ENCODE measurements at places on chromosomes 2 and 18.
A peak's percentile ranks its signal among the peaks of the same experiment; 100 is the strongest.

GRCh38 chr2:94874277-94874997 is 3.2 kb downstream of the TEKT4 start:
- DNase-seq = no peak

DNA sequence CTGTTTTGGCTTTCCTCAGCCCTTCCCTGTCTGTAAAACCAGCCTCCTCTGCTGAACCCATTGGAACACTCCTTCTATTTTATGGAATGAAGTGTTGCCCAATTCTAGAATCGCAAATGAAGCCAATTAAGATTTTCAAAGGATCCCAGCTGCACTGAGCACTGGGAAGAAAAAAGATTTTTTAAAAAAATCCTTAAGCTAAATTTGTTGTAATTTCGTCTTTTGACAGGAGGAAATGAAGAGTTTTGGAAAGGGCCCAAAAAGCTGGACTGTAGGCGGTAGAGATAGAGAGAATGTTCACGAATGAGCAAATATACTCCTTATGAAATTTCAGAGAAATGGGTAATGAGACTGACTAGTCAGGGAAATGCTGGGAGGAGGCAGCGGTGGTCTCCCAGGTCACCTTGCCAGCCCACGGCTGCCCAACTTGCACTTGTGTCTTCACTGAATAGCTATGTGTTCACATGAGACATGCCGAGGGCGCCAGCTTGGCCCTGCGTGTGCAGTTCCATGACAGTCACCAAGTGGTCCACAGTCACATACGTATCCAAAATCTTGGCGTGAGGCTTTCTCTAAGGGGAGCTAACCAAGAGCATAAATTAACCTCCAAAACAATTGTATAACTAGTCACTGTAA is 69.9 kb downstream of the SGPP2 start:
- DNase-seq = no peak

DNA sequence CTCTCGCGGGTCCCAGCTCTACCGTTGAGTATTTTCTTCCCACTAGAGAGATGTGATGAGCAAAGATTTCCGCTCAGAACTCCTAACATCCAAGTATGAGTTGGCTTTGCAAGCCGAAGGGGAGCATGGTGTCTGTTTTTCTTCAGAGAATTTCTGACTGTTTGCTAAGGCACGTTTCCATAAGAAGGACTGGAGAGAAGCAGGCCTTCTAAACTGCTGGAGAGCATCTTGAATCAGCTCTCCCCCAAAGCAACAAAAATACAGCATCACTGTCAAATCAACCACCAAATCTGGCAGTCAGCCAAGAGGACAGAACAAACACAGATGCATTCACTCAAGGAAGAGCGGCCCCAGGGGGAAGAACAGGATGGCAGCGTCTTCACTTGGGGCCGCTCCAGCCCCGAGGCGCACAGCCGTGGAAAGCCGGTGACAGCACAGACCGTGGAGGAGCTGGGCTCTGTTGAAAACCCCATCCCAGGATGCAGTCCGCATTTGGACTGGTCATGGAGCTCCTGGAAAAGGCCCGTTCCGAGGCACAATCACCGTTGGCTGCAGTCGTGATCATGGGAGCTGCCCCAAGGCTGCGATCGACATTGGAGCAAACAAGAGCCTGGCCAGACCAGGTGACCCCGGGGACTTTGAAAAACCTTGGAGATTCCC is 101.4 kb downstream of the NFATC1 start:
- DNase-seq = no peak

- no peak for DNase-seq
Measured at GRCh38 chr18:58726671-58727070, 55.4 kb downstream of the MALT1 start.

DNA sequence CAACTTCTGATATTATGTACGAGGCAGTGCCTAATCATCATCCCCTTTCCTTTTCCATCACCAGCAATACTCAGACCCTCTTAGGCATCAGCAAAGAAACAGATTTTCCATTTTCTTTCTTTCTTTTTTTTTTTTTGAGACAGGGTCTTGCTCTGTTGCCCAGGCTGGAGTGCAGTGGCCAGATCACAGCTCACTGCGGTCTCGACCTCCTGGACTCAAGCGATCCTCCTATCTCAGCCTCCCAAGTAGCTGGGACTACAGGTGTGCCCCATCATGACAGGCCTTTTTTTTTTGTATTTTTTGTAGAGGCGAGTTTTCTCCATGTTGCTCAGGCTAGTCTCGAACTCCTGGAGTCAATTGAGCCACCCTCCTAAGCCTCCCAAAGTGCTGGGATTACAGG is 5.9 kb upstream of the OLA1 start:
- DNase-seq = no peak

- DNase-seq = no peak
Measured at GRCh38 chr18:25314838-25315190, 37.2 kb downstream of the ZNF521 start.

DNA sequence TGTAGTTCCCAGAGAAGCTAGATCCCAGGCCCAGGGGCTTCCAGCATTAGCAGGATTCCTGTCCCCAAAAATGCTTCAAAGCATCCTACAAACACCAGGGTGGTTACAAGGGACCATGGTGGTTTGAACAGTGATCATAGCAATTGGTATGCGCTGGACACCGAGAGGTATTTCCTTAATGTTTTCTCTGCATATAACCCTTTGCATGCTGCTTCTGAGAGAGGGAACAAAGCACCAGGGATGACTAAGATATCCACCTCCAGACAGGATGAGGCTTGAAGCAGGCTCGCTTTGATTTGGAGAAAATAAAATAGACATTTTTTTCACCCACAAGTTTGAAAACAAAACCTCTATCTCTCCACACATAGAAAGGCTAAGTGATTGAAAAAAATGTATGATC is 50.5 kb upstream of the TSPYL6 start:
- DNase-seq = no peak

- no peak for DNase-seq
Measured at GRCh38 chr18:74522635-74523548, 11.4 kb upstream of the CNDP1 start.

DNA sequence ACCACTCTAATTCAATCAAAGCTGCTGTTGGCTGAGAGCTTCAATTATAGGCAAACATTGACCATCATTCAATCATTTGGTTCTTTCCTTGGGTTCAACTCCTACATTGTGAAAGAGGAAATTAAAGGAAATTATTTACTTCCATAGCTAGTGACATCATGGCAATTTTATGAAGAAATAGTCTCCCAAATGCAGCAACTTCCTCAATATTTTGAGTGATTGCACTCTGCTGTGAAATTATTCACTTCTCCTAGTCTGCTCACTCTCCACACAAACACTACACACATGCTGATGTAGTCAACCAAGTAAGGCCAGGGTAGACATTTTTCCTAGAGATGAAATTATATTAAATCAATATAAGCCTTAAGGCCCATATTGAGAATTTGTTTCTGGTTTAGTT is 86.7 kb upstream of the NCKAP5 start:
- DNase-seq = no peak

DNA sequence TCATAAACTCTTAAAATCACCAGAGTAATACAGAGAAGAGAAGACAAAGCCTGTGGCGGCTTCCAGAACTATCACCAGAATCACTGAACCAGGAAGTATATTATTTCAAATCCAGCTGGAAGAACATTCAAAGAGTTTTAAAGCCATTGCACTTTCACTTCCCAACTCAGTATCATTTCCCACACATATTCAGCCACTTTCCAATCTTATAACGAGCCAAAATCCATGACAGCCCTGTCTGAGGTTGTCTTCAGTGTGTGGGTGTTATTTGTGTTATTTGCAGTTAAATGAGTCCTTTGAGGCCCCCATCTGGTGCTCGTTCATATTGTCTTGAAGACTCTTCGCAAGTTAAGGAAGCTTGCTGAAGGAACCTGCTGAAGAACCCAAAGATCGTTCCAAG is 559.9 kb downstream of the TSN start:
- DNase-seq = no peak

- DNase-seq = no peak
Measured at GRCh38 chr18:77061281-77061945, 71.2 kb downstream of the MBP start.

GRCh38 chr2:176137906-176138305 is 8.4 kb downstream of the HOXD8 start:
- no peak for DNase-seq

DNA sequence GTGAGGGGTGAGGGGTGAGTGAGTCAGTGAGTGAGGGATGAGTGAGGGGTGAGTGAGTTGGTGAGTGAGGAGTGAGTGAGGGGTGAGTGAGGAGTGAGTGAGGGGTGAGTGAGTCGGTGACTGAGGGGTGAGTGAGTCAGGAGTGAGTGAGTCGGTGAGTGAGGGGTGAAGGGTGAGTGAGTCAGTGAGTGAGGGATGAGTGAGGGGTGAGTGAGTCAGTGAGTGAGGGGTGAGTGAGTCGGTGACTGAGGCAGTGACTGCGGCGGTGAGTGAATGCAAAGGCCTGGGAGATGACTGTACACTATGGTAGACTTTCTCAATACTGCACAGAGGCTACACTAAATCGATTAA is 16.6 kb downstream of the THAP4 start:
- DNase-seq = no peak

- peak; percentile 21 for DNase-seq
Measured at GRCh38 chr2:233815861-233816260, 37.7 kb downstream of the MROH2A start.

- DNase-seq = no peak
Measured at GRCh38 chr2:160477032-160477431, 16.6 kb downstream of the RBMS1 start.

DNA sequence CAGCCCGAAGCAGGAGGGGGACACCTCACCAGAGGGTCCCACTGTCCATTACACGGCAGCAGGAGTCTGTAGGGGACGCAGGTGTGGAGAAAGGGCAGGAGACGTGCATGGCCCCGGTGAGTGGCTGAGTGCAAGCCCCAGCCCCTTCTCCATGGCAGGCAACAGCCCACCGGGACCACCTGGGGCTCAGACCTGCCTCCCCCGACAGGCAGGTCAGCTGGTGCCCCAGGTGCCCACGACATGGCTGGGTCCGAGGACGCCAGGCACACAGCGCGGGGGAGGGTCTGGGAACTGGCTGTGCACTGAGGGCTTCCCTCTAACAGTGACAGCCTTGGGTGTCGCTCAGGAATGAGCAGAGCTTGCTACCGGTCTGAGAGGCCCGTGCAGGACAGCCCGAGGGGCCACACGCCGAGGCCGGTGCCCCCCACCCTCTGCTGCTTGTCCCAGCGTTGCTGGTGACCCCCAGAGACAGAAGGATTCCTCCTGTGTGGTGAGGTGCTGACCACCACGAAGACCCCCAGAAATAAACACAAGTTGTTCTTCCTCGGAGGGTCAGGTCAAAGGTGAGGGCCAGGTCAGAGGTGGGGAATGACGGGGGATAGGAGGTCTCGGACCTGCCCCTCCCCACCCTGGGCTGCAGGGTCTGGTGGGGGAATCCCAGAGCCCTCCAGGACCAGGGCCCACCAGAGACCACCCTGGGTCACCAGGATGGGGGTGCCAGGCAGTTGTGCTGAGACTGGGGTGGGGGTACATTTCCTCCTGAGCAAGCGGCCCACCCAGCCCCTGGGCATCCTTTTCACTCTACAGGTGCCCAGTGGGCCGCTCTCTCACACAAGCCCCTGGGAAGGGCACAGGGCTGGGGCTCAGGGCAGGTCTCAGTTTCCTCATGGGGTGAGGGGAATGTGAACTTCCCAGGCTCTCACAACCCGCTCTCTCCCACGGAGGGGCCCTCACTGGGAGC is 50.6 kb downstream of the SLC66A2 start:
- DNase-seq = no peak

- DNase-seq = no peak
Measured at GRCh38 chr18:48929212-48929612, 21.6 kb downstream of the SMAD7 start.

GRCh38 chr18:43278355-43278754 is 1.1 kb upstream of the SYT4 start:
- no peak for DNase-seq

DNA sequence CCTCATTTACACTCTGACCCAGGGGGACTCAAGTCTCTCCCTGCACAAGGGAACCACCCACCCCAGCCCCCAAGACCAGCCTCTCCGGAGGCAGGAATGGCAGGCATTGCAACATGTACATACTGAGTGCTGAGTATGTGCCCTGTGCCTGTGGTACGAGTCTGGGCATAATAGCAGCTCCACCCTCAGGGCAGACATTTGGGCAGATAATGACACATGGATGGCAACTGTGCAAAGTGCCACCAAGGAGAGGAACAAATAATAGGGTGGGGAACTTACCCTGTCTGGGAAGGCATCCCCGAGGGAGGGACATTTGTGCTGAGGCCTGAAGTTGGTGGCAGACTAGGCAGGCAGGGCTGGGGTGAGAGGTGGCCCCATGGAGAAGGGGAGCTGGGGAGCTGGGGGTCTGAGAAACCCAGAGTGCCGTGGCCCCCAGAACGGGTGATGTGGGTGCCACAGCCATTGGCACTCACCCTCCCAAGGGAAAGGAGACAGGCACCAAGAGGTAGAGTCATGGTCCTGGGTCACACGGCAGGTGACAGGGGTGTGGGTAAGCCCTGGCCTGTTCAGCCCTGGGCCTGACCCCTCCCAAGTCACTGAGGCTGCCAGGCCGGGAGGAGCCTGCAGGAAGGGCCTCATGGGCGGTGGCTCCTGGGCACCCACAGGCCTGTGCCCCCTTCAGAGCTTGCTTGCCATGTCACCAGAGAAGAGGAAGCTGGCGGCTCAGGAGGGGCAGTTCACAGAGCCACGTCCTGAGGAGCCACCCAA is 15.7 kb upstream of the GPR17 start:
- no peak for DNase-seq

DNA sequence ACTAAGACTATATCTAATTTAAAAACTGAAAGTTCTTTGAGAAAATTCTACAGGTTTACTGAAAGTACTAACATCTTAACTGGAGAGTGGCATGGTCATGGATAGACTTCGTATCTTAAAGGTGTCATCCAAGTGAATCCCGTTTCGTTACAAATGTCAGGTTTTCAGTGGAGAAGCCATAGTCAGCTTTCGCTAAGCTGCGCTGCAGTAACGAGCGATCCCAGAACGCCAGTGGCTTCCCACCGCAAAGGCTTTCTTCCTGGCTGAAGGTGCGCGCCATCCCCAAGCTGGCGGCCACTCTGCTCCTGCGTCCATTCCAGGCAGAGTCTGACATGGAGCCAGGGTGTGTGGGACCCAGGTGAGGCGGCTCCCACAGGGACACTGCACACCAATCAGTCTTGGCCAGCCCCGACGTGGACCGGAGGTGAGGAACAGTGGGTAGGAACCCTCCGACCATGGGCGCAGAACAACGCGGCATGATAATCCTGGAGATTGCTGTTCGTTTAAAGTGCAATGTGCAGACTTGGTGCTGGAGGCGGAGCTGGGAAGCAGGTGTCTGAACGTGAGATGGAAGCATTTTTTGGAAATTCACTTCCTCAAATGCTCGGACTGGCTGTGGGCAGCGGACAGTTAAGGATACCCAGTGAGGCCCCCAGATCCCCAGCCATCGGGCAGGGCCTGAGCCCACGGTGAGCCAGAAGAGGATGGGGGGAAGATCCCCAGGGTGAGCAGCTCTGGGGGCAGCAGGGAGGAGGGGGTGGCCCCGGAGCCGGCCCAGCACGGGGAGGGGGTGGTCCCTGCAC is 27.8 kb upstream of the KCNG2 start:
- no peak for DNase-seq

GRCh38 chr2:71886241-71886640 is 261.4 kb downstream of the CYP26B1 start:
- no peak for DNase-seq
